ENCODE measurements at places on chromosomes 4 and X. TPM values are rescaled to one million over a fixed set of nuclear protein-coding genes. Genes with fewer than 3 reads are reported as not detected.

Gene CFAP299
- not detected for total RNA-seq

Gene TXK
- total RNA-seq, result 1.5 TPM

Gene GSX2
- total RNA-seq, result not detected

Gene ARHGEF6
- 6.8 TPM for total RNA-seq

Gene MSANTD1
- 0.80 TPM for total RNA-seq

Data from A375 (cell line).